ENCODE measurements at places on chromosomes 16 and 17. TPM values are rescaled to one million over a fixed set of nuclear protein-coding genes. Genes with fewer than 3 reads are reported as not detected.

Gene TMEM220
- total RNA-seq = 6.3 TPM

Gene PPL
- total RNA-seq = 18.4 TPM

Gene IRF8
- total RNA-seq = 3.5 TPM

Gene NPTX1
- total RNA-seq = not detected

Gene CD79B
- total RNA-seq = 5.7 TPM

Gene GPR179
- not detected for total RNA-seq

Gene USP43
- 0.12 TPM for total RNA-seq

Gene GPRC5B
- total RNA-seq = 103 TPM

Gene OTOP2
- not detected for total RNA-seq

Gene EVPLL
- total RNA-seq = not detected

Gene GPR142
- total RNA-seq = 0.15 TPM

Gene LITAFD
- total RNA-seq = not detected

Gene MRM1
- total RNA-seq = 9.2 TPM

Measured in left ventricle myocardium superior (tissue), 1 donor.